ENCODE measurements at places on chromosomes 4 and X.

GRCh38 chr4:142351958-142352357 lies 494.1 kb downstream of the INPP4B start:
- no peak for DNase-seq

- DNase-seq, result no peak
Measured at GRCh38 chr4:93878566-93878965, 50.0 kb downstream of the ATOH1 start.

GRCh38 chrX:27890611-27891010 lies 82.8 kb downstream of the MAGEB10 start:
- DNase-seq, result no peak

GRCh38 chr4:151322570-151322969 lies 2.8 kb downstream of the SH3D19 start:
- no peak for DNase-seq

DNA sequence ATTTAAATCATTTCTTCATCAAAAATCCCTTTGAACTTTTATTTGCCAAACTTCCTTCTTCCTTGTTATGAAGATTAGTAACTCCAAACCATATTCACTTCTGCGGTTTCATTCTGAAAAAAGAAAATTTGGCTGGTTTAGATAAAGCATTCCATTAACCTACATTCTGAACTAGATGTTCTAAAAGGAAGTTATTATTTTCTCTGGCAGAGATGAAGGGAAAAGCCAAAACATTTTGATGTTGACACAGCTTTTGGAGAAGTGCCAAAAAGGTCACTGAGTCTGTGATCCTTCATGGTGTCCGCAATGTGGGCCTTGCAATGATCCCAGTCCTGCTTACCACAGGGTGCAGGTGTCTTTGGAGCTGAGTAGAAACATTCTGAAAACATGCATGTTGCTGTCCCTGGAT lies 36.0 kb downstream of the CXCL8 start:
- no peak for DNase-seq

- no peak for DNase-seq
Measured at GRCh38 chr4:132691668-132692067, 457.4 kb upstream of the PCDH10 start.

DNA sequence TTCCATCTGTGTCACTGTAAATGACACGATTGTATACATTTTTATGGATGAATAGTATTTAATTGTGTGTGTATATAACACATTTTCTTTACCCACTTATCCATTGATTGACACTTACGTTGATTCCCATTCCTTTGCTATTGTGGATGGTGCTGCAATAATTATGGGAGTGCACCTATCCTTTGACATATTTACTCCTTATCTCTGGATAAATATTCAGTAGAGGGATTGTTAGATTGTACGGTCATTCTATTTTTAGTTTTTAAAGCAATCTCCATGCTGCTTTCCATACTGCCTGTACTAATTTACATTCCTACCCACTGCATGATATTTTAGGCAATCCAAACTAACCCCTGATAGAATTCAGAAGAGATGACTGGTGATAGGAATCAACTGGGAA lies 980.1 kb downstream of the FSTL5 start:
- DNase-seq, result no peak

GRCh38 chr4:119597377-119597776 lies 31.2 kb downstream of the PDE5A start:
- no peak for DNase-seq

GRCh38 chr4:186204686-186205085 lies 13.3 kb downstream of the CYP4V2 start:
- no peak for DNase-seq

DNA sequence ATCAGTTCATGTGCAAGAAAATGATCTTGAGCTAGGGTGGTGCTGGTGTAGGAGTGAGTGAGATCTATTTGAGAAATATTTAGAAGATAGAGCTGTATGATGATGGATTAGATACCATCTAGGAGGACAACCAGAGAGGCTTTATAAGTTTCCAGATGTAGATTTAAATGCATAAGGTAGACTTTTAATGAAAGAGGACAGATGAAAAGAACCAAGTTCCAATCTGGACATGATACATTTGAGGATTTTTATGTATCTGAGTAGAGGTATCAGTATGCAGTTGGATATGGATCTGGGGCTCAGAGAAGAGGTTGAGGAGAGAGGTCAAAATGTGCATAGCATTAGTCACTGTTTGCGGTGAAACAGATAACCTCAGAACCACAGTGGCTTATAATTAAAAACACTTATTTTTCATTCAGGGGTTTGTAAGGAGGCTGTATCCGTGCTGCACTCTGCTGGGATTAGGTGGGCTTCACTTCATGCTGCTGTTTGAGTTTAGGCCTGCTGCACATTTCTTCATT lies 348.7 kb downstream of the BMPR1B start:
- DNase-seq, result no peak

GRCh38 chrX:8278557-8278956 lies 107.5 kb upstream of the VCX2 start:
- no peak for DNase-seq

- no peak for DNase-seq
Measured at GRCh38 chr4:67071641-67072040, 473.7 kb downstream of the CENPC start.

- DNase-seq, result no peak
Measured at GRCh38 chrX:20361890-20362262, 95.2 kb upstream of the RPS6KA3 start.

GRCh38 chr4:169351872-169352271 lies 81.1 kb upstream of the SH3RF1 start:
- no peak for DNase-seq

GRCh38 chr4:69518538-69519198 lies 23.0 kb upstream of the UGT2B4 start:
- no peak for DNase-seq

- no peak for DNase-seq
Measured at GRCh38 chr4:94843216-94843615, 85.5 kb downstream of the BMPR1B start.

GRCh38 chrX:39716401-39716800 lies 381.4 kb downstream of the BCOR start:
- DNase-seq, result no peak

DNA sequence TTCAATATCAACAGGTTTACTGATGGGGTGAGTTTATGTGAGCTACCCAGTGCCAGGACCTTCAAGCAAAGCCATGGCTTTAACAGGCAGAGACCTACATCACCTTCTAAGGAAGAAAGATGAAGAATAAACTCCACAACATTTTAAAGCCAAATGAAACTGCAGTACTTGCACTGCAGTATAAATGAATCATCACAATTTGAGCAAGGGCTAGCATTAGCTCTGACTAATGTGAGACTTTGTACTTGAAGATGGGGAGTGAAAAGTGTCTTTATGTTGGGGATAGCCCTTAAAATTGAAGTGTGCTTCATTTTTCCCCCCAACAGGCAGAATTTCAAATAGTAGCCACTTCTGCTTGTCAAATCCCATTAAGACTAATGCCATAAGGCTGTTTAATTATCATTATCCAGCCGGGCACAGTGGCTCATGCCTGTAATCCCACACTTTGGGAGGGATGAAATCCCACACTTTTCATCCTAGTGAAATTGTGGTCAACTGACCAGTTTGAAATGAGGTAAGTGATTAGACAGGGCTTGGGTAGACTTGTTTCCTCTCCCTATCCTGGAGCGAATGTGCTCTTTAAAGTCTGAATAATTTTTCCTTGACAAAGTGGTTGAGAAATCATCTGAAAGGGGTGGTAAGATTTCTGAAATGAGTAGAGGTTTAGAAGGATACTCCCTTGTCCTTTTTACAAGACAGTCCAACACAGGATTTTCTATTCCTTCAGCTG lies 27.2 kb upstream of the GPR34 start:
- DNase-seq, result no peak

GRCh38 chrX:9182041-9182440 lies 148.1 kb upstream of the FAM9B start:
- no peak for DNase-seq

- DNase-seq, result no peak
Measured at GRCh38 chr4:74092957-74093356, 6.0 kb downstream of the CXCL2 start.

DNA sequence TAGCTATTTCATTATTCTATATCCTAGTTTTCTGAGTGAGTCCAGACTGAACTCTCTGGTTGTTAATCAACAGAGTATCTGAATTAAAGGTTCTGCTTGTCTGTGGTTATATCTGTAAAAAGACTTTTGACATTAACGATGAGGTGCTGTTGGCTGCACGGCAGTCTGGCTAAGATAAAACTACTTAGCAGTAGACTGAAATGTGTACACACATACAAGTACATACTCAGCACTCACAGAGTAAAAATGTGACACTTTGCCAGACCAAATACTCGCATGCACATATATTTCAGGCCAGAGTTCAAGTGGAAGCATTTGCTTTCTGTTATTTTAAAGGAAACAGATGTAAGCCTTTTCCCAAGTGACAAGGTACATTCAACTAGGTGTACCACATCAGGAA lies 80.5 kb downstream of the PRDM5 start:
- DNase-seq, result no peak

DNA sequence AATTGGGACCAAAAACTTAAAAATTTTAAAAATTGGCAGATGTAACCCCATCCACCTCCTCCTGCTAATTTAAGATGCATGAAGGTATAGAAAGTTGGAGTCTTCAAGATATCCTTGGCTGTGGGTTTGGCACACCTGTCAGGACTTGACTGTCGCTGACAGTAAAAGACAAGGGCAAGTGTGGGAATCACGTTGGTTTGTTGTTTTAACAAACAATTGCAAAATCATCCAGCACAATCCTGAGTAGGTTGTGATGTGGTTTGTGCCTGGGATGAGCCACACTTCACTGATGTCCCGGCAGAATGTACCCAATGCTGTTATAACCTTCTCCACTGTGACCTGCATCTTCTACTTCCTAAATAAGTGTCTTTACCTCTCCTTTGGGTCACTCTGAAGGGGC lies 24.0 kb downstream of the HOPX start:
- no peak for DNase-seq

DNA sequence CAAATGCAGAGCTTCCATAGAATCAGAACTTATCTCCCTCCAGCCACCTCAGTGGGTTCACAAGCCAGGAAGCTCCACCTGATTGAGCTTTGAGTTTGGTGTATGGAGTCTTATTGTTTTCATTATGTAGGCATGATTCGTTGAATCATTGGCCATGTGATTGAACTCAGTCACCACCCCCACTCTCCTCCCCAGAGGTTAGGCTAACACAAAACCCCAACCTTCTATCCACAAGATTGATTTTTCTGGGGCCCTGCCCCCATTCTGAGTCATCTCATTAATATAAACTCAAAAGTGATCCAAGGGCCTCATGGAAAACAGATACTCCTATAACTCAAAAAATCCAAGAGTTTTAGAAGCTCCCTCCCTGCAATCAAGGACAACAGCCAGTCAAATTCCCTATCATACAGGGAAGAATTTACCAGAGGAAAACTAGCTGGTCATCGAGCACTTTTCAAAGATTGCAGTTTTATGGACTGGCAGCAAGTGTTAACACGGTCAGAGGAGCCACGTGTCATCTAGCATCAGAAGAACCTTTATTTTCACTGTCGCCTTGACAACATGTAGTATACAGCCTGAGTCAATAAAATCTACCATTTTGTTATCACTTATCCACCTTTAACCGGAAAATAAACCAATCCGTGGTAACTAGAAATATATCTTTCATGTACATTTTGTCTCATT lies 35.9 kb upstream of the GUCY1B1 start:
- no peak for DNase-seq

DNA sequence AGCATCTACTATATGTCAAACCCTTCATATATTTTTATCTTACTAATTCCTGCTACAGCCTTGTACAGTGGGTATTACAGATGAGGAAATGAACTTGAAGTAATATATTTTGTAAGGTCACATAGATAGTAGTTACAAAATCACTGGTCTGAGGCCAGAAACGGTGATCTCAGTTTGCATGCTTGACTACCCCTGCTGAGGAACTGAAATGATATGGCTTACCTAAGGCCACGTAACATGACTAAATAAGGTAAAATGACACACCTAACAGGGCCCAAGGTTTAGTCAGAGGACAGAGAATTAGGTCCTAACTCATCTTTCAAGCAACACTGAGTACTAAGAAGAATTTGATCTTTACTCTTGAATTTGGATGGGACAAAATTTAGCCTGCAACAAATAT lies 1.5 kb upstream of the COMMD8 start:
- no peak for DNase-seq

GRCh38 chr4:53586121-53586816 lies 5.0 kb downstream of the LNX1 start:
- DNase-seq, result no peak

DNA sequence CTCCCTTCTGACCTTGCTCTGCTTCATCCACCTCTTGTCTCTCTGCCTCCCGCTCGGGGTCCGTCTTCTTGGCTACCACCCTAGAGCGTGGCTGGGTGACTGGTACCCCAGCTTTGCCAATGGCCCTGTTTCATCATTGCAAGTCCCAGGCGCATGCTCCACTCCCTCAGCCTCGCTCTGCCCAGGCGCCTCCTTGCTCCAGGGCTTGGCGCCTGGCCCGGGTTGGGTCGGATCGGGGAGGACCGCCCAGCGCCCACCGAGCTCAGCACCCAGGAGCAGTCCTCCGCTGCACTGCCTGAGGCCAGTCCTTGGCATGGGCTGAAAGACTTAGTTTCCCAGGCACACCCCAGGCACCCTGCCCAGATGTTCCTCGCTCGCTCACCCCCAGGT lies 577 bp downstream of the BGN start:
- DNase-seq, result no peak

GRCh38 chrX:136128743-136129142 lies 18.6 kb upstream of the FHL1 start:
- DNase-seq, result no peak

GRCh38 chr4:118363166-118363565 lies 10.4 kb upstream of the PRSS12 start:
- DNase-seq, result no peak

DNA sequence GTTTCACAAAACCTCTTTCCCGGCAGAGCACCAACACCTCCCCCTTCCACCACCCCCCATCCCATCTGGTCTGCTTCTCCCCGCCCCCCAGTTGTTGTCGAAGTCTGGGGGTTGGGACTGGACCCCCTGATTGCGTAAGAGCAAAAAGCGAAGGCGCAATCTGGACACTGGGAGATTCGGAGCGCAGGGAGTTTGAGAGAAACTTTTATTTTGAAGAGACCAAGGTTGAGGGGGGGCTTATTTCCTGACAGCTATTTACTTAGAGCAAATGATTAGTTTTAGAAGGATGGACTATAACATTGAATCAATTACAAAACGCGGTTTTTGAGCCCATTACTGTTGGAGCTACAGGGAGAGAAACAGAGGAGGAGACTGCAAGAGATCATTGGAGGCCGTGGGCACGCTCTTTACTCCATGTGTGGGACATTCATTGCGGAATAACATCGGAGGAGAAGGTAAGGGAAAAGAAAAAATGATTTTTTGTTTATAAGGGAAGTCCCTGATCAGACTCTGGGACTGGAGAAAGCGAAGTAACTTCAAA lies at the start of gene PDGFRA:
PDGFRA (plus strand) TSS at position 333 of the 541 bp plus-strand sequence. CDS start 29,476 bp downstream, outside the sequence.
- DNase-seq, result no peak

DNA sequence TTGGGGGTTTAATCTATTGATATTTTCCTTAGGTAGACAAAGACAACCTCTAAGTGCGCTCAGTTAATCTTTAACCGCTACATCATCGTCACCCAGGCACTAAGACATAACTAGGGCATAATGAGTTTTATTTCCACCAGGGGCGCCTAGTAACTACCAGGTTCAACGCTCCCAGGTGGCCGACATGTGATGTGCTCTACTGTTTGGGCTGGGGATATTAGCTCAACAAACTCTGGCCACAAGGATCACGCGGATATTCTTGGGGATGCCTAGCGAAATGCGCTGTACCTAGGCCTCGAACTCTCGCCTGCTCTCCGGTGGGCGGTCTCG lies 915 bp upstream of the RAB33B start:
- DNase-seq, result peak; percentile 49

GRCh38 chr4:61068060-61068459 lies 132.1 kb upstream of the ADGRL3 start:
- DNase-seq, result no peak
